Substantia nigra (tissue), 51 donors: ENCODE measurements at places on chromosomes 1 and 21.

GRCh38 chr21:19899645-19900044 is 1098.6 kb upstream of the NCAM2 start:
- no peak for DNase-seq

GRCh38 chr1:165353731-165354671 is 2.5 kb downstream of the LMX1A start:
- no peak for DNase-seq

GRCh38 chr21:14875704-14876523 is 188.9 kb downstream of the NRIP1 start:
- DNase-seq = no peak

DNA sequence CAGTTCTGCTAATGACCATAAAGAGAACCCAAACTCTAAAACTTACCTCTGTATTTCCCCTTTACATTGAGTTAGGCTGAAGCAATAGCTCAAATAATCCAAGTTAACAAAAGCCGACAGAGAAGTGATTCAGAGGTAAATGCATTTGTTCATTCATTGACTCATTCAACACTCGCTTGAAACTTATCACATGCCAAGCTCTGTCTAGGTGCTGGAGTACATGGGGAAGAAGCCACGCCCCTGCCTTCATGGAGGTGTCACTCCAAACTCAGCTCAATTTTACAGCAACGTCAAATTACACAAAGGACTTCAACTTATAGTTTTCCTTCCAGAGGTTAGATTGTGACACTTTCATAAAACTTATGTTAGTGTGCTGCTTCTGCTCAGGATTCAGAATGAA is 45.8 kb downstream of the SLC25A24 start:
- no peak for DNase-seq

- no peak for DNase-seq
Measured at GRCh38 chr1:29183287-29183686, 1.6 kb upstream of the SRSF4 start.
